ENCODE measurements at places on chromosomes 12 and 14.

- no peak for DNase-seq
Measured at GRCh38 chr12:51705450-51705849, 114.4 kb downstream of the SCN8A start.

DNA sequence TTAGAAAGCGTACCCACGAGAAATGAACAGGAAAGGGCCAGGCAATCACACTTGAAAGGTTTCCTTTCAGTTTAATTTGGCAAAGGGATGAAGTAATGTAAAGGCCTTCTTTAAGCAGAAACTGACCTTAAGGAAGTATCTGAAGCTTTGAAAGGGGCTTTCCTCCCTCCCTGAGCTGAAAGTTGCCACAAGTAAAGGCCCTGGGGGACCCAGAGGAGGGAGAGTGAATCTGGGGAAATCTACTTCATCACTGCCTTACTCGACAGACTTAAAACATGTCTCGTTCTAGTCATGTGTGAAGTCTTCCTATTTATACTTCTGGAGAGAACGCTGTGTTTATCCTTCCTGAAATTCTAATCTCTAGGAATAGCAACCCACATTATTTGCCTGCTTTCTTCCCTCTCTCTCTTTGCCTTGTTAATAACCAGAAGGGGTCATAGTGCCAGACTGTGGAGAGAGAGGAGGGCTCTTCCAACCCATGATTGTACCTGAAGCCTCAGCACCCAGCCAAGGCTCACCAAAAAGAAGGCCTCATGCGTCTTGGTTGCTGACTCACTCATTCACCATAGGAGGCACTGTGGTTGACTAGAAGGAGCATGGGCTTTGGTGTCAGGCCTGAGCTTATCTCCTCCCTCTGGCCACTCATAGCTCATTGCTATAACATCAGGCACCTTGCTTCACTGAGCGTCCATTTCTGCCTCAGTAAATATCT lies 10.2 kb upstream of the GPX2 start:
- DNase-seq = no peak

DNA sequence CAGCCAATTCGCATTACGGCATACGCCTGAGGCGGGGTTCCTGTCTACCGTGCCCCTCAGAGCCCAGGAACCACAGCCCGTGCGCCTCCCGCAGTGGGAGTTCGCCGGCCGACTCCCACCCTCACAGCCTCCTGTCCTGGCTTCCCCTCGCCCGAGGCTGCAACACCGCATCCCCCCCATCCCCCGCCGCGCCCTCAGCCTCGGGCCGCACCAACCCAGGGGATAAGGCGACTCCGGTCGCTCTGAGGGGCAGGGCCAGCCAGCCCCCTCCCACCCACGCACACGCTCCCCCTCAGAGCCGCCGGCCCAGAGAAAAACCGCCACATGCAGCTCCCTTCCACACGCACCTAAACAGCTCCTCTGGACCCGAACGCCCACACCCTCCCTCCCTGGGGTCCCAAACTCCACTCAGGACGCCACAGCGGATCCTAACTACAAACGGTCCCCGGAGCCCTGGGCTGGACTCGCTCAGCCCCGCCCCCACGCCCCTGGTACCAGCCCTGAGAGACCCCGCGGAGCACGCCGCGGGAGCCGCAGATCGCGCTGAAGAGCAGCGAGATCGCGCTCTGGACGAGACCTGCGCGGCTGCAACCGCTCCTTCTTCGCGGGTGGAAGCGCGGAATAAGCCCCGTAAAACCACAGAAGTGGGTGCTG lies at the start of gene C14orf39:
TSS of gene C14orf39 (minus strand) at position 466 of the 654 bp plus-strand sequence. CDS start 985 bp downstream, outside the sequence.
- no peak for DNase-seq

GRCh38 chr14:101373690-101374295 lies 187.5 kb upstream of the DIO3 start:
- DNase-seq = no peak

DNA sequence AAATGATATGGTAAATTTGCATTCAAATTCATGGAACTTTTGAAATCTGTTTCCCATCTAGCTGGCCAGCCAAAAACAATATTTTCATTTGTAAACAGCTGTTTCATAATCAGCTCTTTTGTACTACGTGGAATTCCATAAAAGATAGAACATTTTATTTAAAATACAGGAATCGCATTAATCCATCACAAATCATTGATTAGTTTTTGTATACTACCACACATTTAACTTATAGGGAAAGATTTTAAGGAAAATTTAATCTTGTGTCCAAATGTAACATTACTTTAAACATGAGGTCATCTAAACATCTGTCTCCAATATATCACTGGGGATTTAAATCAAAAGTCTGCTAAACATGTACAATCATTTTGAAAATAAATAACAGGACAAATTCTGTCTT lies 33.5 kb downstream of the SLC25A21 start:
- DNase-seq = no peak

- DNase-seq = no peak
Measured at GRCh38 chr12:26520869-26521268, 312.1 kb downstream of the ITPR2 start.

GRCh38 chr12:3106579-3106978 lies 29.4 kb downstream of the TSPAN9 start:
- DNase-seq = no peak

DNA sequence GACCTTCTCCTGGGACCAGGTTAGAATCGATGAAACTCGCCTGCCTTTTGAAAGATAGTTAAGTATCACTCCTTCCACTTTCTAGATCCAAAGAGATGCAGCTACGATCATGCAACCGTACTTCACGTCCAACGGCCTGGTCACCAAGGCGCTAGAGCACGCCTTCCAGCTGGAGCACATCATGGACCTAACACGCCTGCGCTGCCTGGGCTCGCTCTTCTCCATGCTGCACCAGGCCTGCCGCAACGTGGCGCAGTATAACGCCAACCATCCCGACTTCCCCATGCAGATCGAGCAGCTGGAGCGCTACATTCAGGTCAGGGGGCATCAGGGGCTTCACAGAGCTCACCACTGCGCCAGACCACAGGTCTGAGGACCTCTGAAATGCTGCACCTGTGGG lies 51.4 kb downstream of the DYNC1H1 start:
- DNase-seq = no peak

DNA sequence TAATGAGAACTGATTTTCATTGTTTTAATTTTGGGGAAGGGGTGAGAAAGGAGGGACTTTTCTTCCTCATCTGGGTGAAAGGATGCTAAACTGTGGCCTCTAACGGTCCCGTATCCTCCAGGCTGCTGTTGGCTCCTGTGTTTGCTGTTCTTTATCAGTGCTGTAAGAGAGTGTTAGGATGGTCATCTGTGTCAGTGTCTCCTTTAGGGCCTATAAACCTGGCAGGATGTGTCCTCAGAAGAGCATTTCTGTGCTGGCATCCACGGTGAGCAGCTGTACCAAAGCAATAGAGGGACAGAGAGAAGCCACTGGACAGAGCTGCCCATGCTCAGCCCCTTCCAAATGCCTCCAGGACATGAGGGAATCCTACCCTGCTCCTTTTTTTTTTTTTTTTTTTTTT lies 253.1 kb downstream of the ZFP36L1 start:
- no peak for DNase-seq
